ENCODE measurements at places on chromosomes 4 and X. TPM values are rescaled to one million over a fixed set of nuclear protein-coding genes. Genes with fewer than 3 reads are reported as not detected.
A peak's percentile ranks its signal among the peaks of the same experiment; 100 is the strongest.

DNA sequence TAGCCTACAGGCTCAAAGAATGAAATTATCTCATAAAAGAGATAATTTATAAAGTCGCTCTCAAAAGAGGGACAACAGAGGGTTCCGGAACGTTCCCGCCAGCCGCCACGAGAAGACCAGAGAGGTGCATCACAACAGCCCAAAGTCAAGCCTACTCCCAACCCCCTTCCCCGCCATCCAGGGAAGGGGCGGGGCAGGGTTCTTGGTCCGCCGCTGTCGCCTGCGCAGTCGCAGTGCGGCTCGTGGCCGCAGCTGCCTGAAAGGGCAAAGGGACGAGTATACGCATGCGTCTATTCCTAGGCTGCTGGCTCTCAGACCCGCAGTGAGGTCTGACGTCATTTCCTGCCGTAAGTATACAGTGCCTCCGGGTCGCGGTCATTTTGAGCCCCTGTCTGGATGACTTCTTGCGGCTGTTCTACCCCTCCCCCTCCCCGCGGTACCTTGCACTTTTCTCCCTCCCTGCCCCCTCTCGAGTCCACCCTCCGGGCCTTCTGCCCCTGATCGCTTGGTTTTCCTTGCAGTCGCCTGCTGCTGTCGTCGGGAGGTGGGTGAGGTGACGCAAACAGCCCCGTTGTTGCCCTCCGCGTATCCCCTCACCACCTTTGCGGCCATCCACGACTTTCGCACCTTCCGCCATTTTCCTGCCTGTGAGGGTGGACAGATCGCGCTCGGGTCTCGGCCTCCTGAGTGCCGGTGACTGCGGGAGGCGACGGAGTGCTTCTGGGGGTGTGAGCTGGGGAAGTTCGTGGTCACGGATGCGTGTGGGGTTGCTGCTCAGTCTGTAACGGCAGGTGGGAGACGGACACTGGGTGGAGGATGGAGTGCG lies at the start of gene OCIAD1:
Gene OCIAD1, plus strand, starts transcription at position 383 of the 826 bp plus-strand sequence. CDS start 1,537 bp downstream, outside the sequence.
- peak; percentile 98 for DNase-seq

SERPINA7 gene
- total RNA-seq: not detected

DNA sequence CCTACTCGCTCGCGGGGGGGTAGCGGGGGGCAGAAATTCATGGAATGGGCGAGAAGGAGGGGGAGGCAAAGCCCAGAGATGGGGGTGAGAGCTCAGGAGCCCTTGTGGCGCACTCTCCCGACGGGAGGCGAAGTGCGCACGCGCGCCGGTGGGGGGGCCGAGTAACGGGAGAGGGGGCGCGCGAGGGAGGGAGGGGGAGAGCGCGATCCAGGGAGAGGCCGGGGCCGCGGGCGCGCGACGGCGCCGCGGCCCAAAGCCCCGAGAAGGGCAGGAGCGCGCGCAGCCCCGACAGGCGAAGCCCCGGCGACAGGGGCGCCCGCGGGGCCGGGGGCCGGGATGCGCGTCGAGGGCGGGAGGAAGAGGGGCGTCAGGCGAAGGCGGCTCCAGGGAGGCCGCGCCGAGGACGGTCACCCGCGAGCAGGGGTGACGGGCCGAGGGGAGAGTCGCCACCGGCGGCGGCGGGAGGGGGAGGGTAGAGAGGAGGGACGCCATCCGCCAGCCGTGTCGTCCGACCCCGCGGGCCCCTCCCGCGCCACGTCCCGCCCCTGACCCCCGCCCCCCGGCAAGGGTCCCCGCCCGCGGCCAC lies 421 bp downstream of the MECP2 start:
- DNase-seq: peak; percentile 89

AREG gene
- total RNA-seq: 0.64 TPM

All from osteocyte (in vitro differentiated cells).